ENCODE measurements at places on chromosomes 7 and 10.

- DNase-seq: no peak
Measured at GRCh38 chr10:102710609-102711008, 3.6 kb downstream of the ARL3 start.

- DNase-seq: no peak
Measured at GRCh38 chr7:90267263-90267858, 22.4 kb downstream of the CFAP69 start.

GRCh38 chr10:4824791-4825310 is 1.2 kb upstream of the AKR1E2 start:
- DNase-seq: no peak

GRCh38 chr10:46549171-46550075 is 7.0 kb downstream of the GPRIN2 start:
- peak; percentile 68 for DNase-seq

DNA sequence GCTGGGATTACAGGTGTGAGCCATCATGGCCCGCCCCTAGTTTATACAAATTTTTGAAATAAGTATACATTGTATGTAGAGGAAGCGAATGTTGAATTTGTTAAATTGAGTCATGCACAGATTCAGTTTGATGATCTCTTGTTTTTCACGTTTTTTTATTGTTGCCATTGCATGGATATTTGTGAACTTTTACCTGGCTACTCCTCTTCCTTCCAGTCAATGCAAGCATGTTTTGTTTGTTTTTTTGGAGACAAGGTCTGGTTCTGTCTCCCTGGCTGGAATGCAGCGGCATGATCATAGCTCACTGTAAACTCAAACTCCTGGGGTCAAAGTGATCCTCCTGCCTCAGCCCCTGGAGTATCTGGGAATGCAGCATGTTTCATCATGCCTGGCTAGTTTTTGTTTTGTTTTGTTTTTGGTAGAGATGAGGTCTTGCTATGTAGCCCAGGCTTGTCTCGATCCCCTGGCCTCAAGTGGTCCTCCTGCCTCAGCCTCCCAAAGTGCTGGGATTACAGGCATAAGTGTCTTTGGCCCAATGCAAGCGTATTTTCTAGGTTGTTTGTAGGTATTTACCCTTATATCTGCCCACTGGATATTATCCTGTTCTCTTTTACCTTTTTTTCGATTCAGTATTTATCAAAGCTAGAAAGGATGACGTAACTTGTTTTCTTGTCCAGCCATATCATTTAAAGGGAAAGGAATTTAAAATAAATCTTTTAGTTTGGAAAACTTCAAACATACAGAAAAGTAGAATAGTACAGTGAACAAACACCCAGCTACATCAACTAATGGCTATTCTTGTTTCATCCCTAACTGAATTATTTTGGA is 11.0 kb downstream of the LCOR start:
- no peak for DNase-seq

All from Right ventricle myocardium inferior (tissue), 1 donor.